ENCODE measurements at places on chromosomes 12 and 14. TPM values are rescaled to one million over a fixed set of nuclear protein-coding genes. Genes with fewer than 3 reads are reported as not detected.
A peak's percentile ranks its signal among the peaks of the same experiment; 100 is the strongest.

Gene NPAS3
- total RNA-seq = 0.71 TPM

Gene PIK3C2G
- 0.15 TPM for total RNA-seq

Gene POU6F1
- 29.3 TPM for total RNA-seq

Gene KRT77
- total RNA-seq = not detected

Gene PTGER2
- 4.3 TPM for total RNA-seq

Gene DGLUCY
- total RNA-seq = 23.5 TPM

GRCh38 chr14:93525696-93526451 is 95.1 kb downstream of the UNC79 start:
- no peaks in the 10 kb centered on the region for H3K4me1 ChIP-seq
- H3K27me3 ChIP-seq = no peaks in the 10 kb centered on the region
- DNase-seq = no peak
- no peaks in the 10 kb centered on the region for H3K36me3 ChIP-seq
- H3K27ac ChIP-seq = no peak overlapping the region

DNA sequence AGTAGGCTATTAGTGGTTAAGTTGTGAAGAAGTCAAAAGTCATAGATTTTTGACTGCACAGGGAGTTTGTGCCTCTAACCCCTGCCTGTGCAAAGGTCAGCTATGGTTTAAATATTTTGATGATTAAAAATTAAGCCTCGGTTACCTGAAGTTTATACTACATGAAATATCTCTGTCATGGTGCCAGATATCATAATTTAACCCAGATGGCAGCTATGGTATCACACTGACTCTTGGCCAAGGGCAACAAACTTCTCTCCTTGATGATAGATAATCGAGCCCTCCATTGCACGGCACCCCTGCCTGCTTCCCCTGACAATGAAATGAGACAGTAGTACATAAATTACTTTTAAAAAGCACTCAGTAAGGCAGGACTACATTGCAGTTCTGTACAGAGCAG is 80.8 kb downstream of the SLC35F4 start:
- H3K27ac ChIP-seq = no peak overlapping the region
- H3K36me3 ChIP-seq = no peaks in the 10 kb centered on the region
- H3K27me3 ChIP-seq = no peaks in the 10 kb centered on the region
- no peaks in the 10 kb centered on the region for H3K4me1 ChIP-seq
- no peak for DNase-seq
- no peak overlapping the region for H3K4me3 ChIP-seq

GRCh38 chr14:34678306-34678705 is 36.1 kb downstream of the CFL2 start:
- H3K27ac ChIP-seq = no peak overlapping the region
- H3K36me3 ChIP-seq = no peaks in the 10 kb centered on the region
- no peak overlapping the region for H3K4me3 ChIP-seq
- H3K27me3 ChIP-seq = no peaks in the 10 kb centered on the region
- DNase-seq = no peak

GRCh38 chr12:107480836-107481608 is 204.6 kb upstream of the PWP1 start:
- H3K36me3 ChIP-seq = no peaks in the 10 kb centered on the region
- H3K27ac ChIP-seq = no peak overlapping the region
- H3K4me1 ChIP-seq = no peaks in the 10 kb centered on the region
- DNase-seq = no peak

- H3K36me3 ChIP-seq = no peaks in the 10 kb centered on the region
- H3K4me3 ChIP-seq = no peak overlapping the region
- H3K27ac ChIP-seq = no peak overlapping the region
These were observed 164.9 kb downstream of the ETV6 start for GRCh38 chr12:11814374-11814773.

GRCh38 chr12:39886106-39886505 is 219.8 kb downstream of the SLC2A13 start:
- H3K4me1 ChIP-seq = no peaks in the 10 kb centered on the region
- H3K27me3 ChIP-seq = no peaks in the 10 kb centered on the region
- no peak for DNase-seq
- H3K4me3 ChIP-seq = no peak overlapping the region
- H3K27ac ChIP-seq = no peak overlapping the region

GRCh38 chr12:41076114-41076513 is 112.0 kb upstream of the PDZRN4 start:
- no peak overlapping the region for H3K4me3 ChIP-seq
- H3K36me3 ChIP-seq = no peaks in the 10 kb centered on the region
- no peak for DNase-seq
- no peak overlapping the region for H3K27ac ChIP-seq
- no peaks in the 10 kb centered on the region for H3K27me3 ChIP-seq
- no peaks in the 10 kb centered on the region for H3K4me1 ChIP-seq

- DNase-seq = no peak
- no peak overlapping the region for H3K4me3 ChIP-seq
These were observed 68.2 kb upstream of the E2F7 start for GRCh38 chr12:77133566-77133965.

GRCh38 chr14:68939893-68940613 is 39.0 kb downstream of the ACTN1 start:
- no peaks in the 10 kb centered on the region for H3K36me3 ChIP-seq
- H3K27me3 ChIP-seq = no peaks in the 10 kb centered on the region
- peak; percentile 93 for DNase-seq
- H3K4me1 ChIP-seq = peaks cover 7% of the 10 kb centered on the region
- peak overlapping the region; percentile 95 for H3K27ac ChIP-seq
